GM10248 (cell line): ENCODE measurements at places on chromosomes 6 and 20.

DNA sequence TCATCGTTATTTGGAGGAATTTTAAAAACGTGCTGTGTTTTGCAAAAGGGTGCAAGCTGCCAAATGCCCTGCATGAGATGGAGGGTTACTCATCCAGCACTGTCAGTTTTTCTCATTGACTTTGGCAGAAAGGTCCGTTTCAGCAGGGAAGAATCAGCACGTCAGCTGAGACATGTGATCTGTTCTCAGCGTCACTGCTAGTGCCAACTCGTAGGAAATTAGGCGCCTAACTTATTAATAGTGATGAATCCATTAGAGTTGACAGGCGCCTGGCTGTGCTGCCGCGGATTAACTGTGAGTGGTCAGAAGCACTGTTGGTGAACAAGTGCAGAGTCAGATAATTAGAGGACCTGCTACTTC lies 175.5 kb upstream of the FOXQ1 start:
- DNase-seq = no peak

GRCh38 chr6:3421791-3422434 lies 34.9 kb downstream of the SLC22A23 start:
- DNase-seq = no peak

GRCh38 chr20:60573003-60573680 lies 614.9 kb downstream of the CDH26 start:
- DNase-seq = no peak

GRCh38 chr6:43856005-43856765 lies 86.2 kb downstream of the VEGFA start:
- no peak for DNase-seq
